Ureter (tissue), 1 donor: ENCODE measurements at places on chromosomes 12 and 14.

- no peak for DNase-seq
Observed at GRCh38 chr12:80864046-80864735, 73.5 kb downstream of the LIN7A start.

- no peak for DNase-seq
Observed at GRCh38 chr14:93676416-93676958, 111.8 kb downstream of the PRIMA1 start.

DNA sequence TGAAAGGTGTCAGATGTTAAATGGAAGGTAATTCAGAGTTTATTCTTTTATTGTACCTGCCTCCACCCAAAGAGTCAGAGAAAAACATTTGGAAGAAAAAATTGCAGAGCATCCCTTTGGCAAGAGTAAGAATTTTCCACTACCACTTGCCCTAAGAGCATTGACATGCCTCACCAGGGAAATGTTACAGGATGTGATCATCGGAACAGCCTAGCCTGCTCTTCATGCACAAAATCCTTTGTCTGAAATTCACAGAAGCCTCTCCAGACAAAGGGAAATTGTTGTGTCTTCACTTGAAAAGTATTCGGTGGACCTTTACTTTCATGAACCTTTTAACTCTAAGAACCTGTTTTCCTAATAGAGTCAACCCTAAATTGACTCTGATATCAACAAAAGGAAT is 36.9 kb downstream of the ATP2A2 start:
- no peak for DNase-seq

GRCh38 chr14:65015391-65015790 is 28.7 kb downstream of the FNTB start:
- DNase-seq, result no peak

DNA sequence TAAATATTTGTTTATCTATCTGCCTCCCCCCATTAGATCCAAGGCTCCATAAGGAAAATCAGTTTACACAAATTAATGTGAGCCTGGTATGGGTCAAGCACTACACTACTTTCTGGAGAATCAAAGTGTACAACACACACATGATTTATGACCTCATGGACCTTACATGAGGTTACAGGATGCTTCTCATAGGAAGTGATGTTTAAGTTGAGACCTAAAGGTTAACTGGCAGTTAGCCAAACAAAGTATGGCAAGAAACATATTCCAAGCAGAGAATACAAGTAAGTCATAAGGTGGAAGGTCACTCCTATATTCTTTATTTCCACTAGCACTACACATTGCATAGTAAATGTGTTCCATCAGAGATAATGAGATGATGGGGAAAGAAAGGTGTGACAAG is 39.2 kb downstream of the OSBPL8 start:
- DNase-seq, result no peak

- DNase-seq, result no peak
Observed at GRCh38 chr12:2776129-2776806, 18.5 kb upstream of the FKBP4 start.

DNA sequence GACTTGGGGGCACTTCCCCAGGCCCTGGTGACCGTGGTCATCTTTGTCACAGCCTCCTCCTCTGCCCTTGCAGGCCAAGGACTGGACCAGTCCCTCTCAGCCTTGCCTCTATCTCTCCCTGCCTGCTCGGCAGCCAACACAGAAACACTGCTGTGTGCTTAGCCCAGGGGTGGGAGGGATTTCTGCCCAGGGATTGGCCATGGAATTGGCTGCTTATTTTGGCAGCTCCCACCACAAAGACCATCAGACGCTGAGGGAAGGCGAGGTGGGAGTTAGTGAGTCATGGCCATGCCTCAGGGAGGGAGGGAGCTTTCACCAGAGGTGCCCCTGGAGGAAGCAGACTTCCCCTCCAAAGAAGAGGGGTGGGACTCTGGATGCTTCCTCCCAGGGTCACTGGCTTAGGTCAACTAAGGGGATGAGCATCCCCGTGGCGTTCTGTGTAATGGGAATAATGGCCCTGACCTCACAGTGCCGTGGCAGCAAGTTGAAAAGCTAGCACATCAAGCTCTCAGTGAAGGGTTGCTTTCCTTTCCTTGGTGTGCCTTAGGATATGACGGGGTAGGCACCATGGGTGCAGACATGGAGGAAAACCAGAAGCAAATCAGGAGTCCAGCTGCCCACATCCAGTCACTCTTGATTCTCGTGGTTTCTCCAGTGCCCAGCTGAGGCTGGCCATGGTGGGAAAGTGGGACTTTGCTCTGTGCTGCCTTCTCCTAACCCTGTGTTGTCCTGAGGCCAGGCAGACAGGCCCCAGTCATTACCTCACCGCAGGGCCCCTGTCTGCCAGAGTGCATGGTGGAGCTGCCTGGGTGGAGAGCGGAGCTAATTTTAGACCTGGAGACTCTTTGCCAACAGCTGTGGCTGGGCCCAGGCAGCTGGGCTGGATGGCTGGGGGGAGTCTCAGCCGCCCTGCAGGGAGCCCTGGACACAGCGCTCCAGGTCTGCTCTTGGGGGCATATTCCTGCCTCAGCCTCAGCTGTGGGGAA is 21.4 kb downstream of the B4GALNT3 start:
- peak; percentile 63 for DNase-seq

GRCh38 chr14:54866588-54866987 is 36.0 kb downstream of the GCH1 start:
- no peak for DNase-seq

- no peak for DNase-seq
Observed at GRCh38 chr12:94059394-94060368, 88.7 kb upstream of the PLXNC1 start.

- DNase-seq, result no peak
Observed at GRCh38 chr14:99191395-99192027, 80.5 kb downstream of the BCL11B start.

DNA sequence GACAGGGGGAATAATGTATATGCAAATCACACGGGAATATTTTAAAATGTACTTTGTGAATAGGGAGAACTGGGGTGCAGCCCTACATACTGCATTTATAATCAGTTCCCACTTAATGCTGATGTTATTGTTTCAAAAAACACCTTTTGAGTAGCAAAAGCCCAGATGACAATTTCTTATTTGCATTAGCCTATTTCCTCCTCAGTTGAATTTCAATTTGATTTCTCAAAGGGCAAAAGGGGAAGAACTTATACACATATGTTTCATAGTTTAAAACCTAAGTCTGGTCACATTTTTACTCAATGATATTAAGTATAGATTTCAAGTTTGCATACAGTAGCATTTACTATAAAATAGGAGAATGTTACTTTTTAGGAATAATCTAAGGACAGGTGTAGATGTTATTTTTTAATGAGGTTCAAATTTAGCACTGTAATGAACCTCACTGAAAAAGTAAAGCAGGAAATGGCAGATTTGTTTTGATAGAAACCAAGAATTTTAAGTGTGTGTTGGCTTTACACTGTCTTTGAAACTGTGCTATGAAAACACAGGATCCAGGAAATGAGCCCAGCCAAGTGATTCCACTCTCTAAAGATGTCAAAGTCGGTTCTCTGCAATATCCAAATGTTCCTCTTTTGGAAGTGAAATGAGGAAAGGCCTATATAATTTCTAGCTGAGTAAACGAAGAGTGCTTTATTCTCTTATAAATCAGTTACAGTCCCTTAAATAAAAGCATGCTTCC is 367.4 kb downstream of the BTG1 start:
- DNase-seq, result no peak

GRCh38 chr12:84397263-84397662 is 515.3 kb downstream of the SLC6A15 start:
- DNase-seq, result no peak

- no peak for DNase-seq
Observed at GRCh38 chr14:72752034-72752412, 141.9 kb downstream of the DPF3 start.

DNA sequence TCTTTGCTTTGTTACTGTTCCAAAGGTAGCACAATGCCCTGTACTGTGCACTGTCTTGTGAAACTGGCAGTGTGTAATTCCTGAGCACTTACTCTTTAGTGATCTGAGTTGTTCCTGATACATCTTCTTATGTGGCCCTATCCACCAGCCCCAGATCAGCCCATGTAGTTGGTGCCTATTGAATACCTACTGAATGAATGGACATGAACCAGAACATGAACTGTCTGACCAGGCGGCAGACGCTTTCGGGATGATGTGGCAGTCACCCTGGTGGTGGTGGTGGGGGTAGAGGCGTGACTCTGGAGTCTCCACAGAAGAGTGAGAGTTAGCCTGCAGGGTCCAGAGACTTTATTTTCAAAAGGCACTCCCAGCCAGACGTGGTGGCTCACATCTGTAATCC is 46.6 kb upstream of the PAPOLA start:
- DNase-seq, result no peak

DNA sequence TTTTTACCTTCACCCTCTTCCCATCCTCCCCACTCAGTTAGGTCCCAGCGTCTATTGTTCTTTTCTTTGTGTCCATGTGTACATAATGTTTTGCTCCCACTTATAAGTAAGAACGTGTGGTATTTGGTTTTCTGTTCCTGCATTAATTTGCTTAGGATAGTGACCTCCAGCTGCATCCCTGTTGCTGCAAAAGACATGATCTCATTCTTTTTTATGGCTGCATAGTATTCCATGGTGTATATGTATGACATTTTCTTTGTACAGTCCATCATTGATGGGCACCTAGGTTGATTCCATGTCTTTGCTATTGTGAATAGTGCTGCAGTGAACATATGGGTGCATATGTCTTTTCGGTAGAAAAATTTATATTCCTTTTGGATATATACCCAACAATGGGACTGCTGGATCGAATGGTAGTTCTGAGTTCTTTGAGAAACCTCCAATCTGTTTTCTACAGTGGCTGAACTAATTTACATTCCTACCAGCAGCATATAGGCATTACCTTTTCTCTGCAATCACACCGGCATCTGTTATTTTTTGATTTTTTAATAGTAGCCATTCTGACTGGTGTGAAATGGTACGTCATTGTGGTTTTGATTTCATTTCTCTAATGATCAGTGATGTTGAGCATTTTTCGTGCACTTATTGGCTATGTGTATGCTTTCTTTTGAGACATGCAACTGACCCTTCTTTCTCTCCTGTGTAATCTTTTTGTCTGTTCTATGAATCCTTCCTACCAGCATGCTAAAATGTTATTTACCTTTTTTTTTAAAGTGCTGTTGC is 279.7 kb upstream of the AMIGO2 start:
- no peak for DNase-seq

- no peak for DNase-seq
Observed at GRCh38 chr12:68158432-68158831, 1.1 kb downstream of the IFNG start.

DNA sequence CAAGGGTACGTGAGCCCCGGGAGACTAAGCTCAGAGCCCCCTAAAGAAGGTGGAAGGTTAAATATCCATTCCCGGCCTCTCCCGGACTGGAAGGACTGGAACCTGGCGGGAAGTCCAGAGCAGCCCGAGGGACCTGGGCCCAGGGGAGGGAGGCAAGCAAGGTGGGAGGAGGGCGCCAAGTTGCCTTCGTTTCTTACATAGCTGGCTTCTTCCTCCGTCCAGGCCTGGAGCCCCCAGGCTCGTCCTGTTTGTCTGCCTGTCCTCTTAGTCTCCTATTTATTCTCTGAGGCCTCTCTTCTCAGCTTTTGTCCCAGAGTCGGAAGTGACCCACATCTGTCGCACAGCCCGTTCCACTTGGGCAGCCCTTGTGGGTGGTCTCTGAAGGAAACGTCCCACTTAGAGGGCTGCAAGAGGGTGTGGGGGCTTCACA is 745 bp downstream of the PCK2 start:
- no peak for DNase-seq

GRCh38 chr12:122951979-122952892 is 14.0 kb downstream of the ABCB9 start:
- DNase-seq, result peak; percentile 80

DNA sequence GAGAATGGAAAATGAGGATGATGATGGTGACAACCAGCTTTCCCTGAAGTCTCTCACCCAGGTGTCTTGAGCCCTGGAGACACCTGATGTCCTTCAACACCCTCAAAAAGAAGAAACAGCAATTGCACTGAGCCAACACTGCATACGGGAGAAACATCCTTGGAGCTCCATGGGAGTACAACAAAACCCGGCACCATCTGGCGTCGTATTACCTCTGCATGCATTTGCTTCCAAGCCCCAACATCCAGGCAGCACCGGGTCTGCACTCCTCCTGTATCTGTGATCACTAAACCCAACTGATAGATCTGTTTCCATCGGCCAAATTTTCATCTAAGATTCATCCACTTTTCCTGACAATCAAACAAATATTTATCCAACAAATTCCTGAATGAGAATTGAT is 249.9 kb downstream of the DPF3 start:
- DNase-seq, result no peak

DNA sequence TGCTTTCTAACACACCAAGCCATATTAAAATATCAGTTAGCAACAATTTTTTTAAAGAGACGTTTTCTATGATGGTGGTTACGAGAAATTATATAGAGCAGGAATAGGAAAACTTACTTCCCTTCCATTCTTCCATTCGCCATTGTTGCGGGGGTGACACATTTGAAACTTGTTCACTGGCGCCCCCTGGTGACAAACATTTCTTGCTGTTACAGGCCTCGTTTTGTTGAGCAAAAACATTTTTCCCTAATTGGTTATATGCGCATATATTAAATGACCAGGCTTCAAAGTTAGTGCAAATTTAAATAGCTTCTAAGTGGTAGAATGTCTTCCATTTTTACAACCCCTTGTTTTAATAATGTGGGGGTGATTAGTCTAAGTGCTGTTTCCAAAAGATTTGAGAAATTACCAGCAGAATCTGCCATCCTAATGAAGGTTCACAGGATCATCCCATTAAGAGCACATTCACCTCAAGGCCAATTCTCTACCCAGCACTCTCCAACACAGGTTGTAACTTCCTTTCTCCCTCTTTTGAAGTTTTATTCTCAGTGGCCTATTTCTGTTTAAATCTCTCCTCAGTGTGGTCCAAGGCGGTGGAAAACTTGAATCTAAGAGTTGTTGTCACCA is 1124.7 kb downstream of the FLRT2 start:
- DNase-seq, result peak; percentile 50

DNA sequence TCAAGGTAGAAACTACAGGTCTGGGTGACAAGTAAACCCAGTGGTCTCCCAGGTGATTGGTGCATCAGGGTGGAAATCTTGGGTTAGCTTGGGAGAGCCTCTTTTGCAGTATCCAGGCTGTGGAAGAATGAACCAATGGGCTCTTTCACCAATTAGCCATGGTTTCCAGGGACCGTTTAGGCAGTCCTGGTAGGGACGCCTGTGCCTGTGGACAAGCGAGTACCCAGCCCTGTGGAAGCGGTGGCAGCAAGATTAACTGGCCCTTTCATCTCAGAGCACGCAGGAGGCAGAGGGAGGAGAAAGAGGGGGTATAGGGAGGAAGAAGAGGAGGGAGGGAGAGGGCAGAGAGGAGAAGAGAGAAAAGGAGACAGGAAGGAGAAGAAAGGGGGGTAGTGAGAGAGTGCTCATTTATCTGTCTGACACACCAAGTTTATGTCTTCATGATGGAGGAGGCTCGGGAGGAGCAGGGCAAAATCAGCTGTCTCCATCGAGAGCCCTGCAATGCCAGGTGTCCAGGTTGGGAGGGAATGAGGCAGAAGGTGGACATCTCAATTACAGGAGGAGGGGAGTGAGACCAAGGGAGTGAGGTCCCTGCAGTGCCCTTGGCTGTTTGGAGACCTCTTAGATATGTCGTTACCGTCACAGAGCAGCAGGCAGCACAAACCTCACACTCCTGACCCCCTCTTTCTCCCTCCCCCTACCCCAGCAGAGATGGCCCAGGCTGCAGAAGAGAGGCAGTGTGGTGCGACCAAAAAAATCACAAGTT is 4.6 kb upstream of the ZDHHC22 start:
- no peak for DNase-seq
